ENCODE measurements at places on chromosomes 6 and 20.

GRCh38 chr6:98574984-98575383 lies 259.4 kb upstream of the POU3F2 start:
- H3K27me3 ChIP-seq: no peaks in the 10 kb centered on the region
- H3K27ac ChIP-seq: no peak overlapping the region
- H3K36me3 ChIP-seq: no peaks in the 10 kb centered on the region

DNA sequence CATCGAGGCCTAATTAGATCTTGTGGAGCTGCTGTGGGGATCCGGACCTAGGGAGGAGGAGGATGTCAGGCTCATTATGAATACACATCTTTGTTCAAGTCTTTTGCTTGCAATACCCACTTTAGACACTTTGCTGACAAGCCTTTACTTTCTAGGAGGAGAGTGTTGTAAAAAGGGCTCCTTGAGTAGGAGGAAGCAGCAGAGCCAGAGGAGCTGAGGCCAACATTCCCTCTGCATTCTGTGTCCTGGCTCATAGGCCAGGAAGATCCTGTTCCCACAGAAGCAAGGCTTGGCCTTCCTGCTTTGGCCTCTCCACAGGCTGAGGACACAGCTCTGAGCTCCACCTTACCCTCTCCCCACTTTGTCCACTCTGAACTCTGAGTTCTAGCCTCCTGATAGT lies 67.1 kb downstream of the TPD52L1 start:
- peaks cover 29% of the 10 kb centered on the region for H3K4me1 ChIP-seq
- DNase-seq: peak; percentile 75
- no peaks in the 10 kb centered on the region for H3K36me3 ChIP-seq

- H3K27me3 ChIP-seq: no peaks in the 10 kb centered on the region
- H3K4me1 ChIP-seq: no peaks in the 10 kb centered on the region
- H3K27ac ChIP-seq: no peak overlapping the region
- no peaks in the 10 kb centered on the region for H3K36me3 ChIP-seq
Observed at GRCh38 chr6:110557199-110557598, 80.8 kb upstream of the SLC22A16 start.

DNA sequence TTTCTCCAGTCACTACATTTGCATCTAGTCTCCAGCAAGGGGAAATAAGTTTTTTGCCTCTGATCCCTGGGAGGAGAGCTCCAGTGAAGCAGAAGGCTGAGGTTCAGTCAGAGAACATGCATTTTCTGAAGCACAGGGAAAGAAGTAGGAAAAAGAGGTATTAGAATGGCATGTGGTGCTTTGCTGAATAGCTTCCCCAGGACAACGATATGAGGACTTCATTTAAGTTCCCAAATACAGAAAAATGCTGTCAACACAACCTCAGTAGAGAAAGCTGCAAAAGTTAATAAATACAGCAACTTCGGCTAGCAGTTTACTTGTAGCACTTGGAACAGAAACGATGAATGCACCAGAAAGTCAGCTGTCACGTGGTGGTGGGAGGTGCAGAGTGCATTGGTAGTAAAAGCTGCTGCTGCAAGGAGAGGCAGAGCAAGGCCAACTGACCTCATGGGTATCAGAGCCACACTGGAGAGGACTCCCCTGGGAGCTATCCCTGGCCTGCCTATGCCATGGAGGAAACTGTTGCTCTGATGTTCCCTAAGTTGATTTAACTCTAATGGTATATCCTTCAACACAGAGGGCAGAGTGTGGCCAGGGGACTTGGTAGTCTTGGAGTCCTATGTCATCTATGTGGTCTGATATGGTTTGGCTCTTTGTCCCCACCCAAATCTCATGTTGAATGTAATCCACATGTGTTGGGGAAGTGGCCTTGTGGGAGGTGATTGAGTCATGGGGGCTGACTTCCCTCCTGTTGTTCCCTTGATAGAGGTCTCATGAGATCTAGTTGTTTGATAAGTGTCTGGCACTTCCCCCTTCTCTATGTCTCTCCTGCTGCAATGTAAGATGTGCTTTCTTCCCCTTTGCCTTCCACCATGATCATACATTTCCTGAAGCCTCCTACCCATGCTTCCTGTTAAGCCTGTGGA lies 85.9 kb downstream of the ADTRP start:
- H3K27me3 ChIP-seq: no peaks in the 10 kb centered on the region
- no peaks in the 10 kb centered on the region for H3K4me1 ChIP-seq
- no peak for DNase-seq

DNA sequence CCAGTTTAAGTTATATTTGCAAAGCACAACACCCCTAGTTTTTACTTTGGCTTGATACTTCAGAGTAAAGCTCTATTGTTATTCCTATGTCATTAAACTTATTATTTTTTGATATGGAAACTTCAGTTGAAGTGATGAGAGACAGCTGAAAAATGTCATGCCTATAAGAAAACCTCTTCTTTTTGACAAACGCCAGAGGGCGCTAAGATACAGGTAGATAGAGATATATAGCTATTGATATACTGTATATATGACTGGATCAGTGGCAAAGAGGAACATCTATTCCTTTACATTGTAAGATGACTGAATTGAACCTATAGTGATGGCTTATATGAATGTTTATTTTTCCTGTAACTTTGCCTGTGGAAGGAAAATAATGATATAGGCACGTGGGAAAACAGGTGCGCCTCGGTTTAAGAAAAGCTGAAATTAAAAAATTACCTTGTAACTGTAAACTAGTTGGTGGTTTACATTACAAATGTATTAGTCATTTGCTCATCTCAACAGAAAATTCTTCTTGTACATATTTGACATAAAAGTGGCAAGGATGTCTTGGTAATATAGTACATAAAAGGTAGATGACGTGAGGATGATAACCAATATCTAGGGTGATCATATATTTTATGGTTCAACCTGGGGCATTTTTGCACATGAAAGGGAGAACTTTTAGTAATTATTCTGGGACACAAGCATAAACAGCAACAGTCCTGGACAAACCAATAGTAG lies 74.1 kb downstream of the LAMA4 start:
- no peak overlapping the region for H3K27ac ChIP-seq
- DNase-seq: no peak
- no peak overlapping the region for H3K4me3 ChIP-seq
- H3K36me3 ChIP-seq: peaks cover 4% of the 10 kb centered on the region
- no peaks in the 10 kb centered on the region for H3K4me1 ChIP-seq

DNA sequence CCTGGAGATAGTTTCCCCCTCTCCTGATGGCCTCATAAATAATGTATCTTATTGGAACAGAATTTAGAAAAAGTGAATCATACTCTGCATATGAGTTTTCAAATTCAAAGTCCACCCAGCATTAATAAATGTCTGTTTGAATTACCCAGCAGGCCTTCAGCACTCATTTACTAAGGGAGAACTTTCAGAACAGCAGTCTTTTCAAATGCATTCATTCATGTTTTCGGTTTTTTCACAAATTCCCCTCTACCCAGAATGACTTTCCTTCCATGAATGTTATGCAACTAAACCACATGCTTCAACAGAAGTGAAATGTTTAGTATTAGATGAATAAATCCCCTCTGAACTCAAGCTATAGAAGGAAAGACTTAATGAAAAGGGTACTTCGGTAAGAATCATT lies 92.4 kb downstream of the RTN4IP1 start:
- H3K36me3 ChIP-seq: no peaks in the 10 kb centered on the region
- no peak overlapping the region for H3K4me3 ChIP-seq
- H3K4me1 ChIP-seq: no peaks in the 10 kb centered on the region
- no peaks in the 10 kb centered on the region for H3K27me3 ChIP-seq

DNA sequence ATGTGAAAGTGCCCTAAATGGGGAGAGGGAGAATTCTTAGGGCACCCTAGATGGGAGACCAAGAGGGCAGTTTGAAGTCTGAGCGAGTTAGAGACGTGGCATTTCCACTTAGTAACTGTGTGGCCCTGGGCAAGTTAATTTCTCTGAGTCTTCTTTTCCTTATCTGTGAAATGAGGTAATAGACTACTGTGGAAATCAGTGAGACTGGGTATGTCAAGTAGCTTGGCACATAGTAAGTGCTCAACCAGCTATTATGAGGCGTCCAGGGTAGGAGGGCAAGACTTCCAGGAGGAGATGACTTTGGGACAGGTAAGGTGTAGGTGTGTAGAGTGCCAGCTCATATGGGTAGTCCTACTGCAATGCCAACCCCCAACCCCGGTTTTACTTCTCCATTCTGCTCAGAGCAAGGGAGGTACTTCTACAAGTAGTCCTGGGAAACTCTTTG lies 770 bp downstream of the KIF3B start:
- peak overlapping the region; percentile 65 for H3K27ac ChIP-seq
- H3K4me1 ChIP-seq: peaks cover 13% of the 10 kb centered on the region
- H3K27me3 ChIP-seq: no peaks in the 10 kb centered on the region
- no peak for DNase-seq

DNA sequence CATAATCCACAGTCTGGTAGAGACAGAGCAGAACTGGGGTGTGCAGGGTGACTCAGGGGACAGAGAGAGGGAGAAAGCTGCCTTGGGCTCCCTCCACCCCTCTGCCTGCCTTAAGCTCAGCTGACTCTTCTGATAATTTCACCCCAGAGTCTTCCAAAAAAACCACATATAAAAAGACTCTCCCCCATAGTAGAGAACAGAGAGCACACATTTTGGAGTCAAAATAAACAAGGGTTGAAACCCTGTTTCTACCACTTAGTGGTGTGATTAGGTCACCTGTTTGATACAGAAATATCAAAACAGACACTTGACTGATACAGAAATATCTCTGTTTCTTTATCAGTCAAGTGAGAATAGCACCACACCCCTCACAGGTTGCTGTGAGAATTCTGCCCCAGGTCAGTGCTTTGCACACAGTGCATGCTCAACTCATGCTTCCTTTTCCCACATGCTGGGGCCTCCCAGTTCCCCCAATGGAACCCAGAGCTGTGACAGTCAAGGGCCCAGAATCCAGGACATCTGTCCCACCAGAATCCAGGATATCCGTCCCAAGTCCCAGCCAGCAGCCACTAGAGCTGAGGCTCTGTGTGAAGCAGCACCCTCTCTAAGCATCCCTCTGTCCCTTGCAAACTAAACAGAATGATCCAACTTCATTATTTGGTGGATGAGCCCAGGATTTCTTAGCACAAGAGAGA lies 1.2 kb downstream of the TREML2 start:
- no peak for DNase-seq
- no peaks in the 10 kb centered on the region for H3K36me3 ChIP-seq
- no peaks in the 10 kb centered on the region for H3K27me3 ChIP-seq

DNA sequence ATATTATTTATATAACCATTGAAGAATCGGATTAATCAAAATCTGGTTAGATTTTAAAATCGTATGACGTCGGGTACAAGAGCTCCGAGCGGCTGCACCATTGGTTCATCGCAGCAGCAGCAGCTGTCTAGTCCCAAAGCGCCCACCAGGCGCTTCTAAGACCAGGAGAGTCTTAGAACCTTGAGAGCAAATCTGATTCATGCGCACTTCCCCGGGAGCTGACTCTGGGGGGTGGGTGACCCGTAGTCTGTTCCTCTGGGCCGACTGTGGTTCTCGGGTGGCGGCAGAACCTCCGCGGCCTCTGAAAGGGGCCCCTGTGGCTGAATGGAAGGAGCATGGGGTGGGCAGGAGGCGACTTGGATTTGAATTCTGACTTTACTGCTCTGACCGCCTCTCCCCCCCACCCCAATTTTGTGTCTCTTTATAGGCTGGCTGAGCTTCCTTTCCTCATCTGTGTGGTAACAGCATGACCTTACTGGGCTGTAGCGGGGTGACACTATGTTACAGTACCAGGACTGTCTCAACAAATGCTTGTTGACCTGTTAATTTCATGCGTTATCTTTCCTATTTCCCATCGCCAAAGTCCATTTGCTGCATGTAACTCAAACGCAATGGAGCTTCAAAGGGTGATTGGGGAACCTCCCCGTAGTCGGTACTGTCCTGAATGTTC lies 119.7 kb downstream of the RTN4IP1 start:
- peaks cover 17% of the 10 kb centered on the region for H3K4me1 ChIP-seq
- H3K36me3 ChIP-seq: no peaks in the 10 kb centered on the region
- peak overlapping the region; percentile 92 for H3K4me3 ChIP-seq
- H3K27me3 ChIP-seq: no peaks in the 10 kb centered on the region

GRCh38 chr6:17291778-17292177 lies 10.6 kb downstream of the RBM24 start:
- no peak overlapping the region for H3K27ac ChIP-seq
- H3K4me1 ChIP-seq: no peaks in the 10 kb centered on the region
- DNase-seq: no peak
- H3K27me3 ChIP-seq: no peaks in the 10 kb centered on the region

Data from ascending aorta (tissue), 2 donors.